Activated CD8-positive, alpha-beta memory T cell treated with anti-CD3 and anti-CD28 coated beads, Interleukin-2, amount 50 U/mL, for 48 hours (primary cell): ENCODE measurements at places on chromosomes 5 and 9.

DNA sequence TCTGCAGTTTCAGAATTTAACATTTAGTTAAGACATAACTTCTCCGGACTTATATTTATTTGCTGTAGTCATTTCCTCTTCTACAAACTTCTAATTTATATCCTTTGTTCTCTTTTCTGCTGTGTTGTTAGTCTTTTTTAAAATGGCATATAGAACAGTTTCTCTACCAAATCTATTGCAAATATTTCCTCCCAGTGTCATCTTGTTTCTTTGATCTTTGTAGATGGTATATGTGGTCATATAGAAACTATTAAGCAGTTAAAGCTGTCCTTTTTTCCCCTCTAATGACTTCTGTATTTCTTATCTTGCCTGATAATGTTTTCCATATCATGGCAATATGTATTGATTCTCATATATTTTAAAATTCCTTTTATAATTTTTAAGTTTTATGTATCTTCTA lies 264.5 kb downstream of the MCTP1 start:
- no peak for DNase-seq

- DNase-seq: no peak
Measured at GRCh38 chr5:66958980-66959641, 237.5 kb downstream of the CD180 start.

GRCh38 chr9:128972956-128973355 lies 25.5 kb downstream of the NUP188 start:
- no peak for DNase-seq

DNA sequence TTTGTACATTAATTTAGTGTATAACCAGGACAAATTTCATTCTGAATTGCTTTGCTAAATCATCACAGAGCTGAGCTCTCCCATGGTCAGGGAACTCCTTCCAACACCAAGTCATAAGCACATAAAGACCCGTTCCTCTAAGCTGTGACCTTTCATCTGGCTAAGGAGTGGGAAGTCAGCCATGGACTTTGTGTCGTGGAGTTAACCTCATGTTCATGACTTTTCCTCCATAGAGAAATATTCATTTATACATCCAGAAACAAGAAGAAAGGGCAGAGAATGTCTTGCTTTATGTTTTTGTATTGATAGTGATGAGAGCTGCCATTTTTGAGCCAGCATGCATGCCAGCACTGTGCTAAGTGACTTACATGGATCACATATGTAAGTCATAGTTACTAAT lies 97.5 kb downstream of the INIP start:
- no peak for DNase-seq

- DNase-seq: no peak
Measured at GRCh38 chr9:90799271-90799852, 2.3 kb upstream of the SYK start.

GRCh38 chr9:99138424-99139284 lies 33.7 kb downstream of the TGFBR1 start:
- no peak for DNase-seq

DNA sequence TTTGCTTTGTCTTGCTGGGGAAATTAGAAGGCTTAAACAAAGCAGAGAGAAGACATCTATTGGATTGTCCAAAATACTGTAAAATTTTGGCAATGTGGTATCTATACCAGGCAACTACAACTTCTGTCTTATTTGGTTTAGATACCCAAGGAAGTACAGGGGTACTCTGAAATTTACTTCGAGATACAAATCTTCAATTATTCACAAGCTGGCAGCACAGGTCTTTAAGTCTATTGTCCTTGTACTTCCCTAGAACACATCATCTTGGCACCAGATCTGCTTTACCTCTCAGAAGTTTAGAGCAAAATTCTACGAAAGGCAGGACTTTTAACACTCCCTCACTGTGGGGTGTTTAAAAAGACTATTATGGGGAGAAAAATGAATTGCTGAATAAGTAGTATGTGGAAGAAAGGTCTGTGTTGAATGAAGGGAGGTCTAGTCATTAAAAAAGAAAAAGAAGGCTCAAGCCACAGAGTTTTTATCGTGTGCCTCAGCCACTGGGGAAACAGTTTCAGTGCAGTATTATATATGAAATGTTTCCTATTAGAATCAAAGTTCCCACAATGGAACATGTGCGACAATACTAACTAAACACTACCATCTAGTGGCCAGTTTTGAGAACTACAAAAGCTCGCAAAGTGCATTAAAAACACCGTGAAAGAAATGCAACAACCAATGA lies 93.7 kb downstream of the PDE4D start:
- DNase-seq: no peak

DNA sequence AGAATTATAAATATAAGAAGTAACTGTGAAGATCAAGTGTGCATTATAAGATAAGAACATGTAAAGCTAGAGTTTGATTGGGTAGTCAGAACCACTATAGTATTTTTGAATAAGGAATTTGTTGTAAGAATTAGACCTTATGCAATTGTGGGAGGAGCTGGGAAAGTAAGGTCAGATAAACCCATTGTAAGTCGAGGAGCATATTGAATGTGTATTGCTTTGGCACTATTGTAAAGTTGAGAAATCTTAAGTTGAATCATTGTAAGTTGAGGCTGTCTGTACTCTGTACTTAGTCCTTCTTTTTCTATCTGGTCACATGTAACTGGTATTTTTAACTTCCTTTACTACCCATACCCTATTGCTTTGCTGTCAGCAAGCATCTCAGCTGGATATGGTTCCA lies 158.7 kb downstream of the CCDC171 start:
- no peak for DNase-seq

- no peak for DNase-seq
Measured at GRCh38 chr5:56147659-56148230, 85.4 kb downstream of the ANKRD55 start.

GRCh38 chr9:105385381-105385985 lies 62.4 kb upstream of the FSD1L start:
- no peak for DNase-seq

GRCh38 chr9:134935056-134935640 lies 17.4 kb upstream of the FCN1 start:
- DNase-seq: no peak

GRCh38 chr9:111064160-111064837 lies 26.0 kb upstream of the LPAR1 start:
- DNase-seq: no peak

- DNase-seq: no peak
Measured at GRCh38 chr9:100730086-100730485, 152.2 kb downstream of the CAVIN4 start.
